ENCODE measurements at places on chromosomes 1 and 21. TPM values are rescaled to one million over a fixed set of nuclear protein-coding genes. Genes with fewer than 3 reads are reported as not detected.
A peak's percentile ranks its signal among the peaks of the same experiment; 100 is the strongest.

DNA sequence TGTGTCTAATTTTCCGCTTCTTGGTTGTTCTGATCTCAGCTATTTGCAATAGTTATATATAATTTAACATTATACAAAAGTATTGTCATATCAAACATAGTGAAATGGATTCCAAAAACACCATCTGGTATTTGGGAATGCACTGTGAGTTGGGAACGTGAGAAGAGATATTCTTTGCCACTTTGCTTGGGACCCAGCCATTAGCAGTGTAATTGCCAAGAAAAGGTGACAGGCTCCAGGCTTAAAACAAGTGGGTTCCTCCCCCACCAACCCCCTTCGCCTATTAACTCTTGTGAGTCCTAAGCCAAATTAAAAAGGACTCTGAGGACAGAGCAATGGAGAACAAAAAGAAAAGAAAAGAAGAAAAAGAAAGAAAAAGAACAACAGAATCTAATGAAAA is 186.7 kb upstream of the NFIA start:
- no peak for DNase-seq
- H3K27me3 ChIP-seq = peaks cover 26% of the 10 kb centered on the region
- no peak overlapping the region for H3K27ac ChIP-seq

DNA sequence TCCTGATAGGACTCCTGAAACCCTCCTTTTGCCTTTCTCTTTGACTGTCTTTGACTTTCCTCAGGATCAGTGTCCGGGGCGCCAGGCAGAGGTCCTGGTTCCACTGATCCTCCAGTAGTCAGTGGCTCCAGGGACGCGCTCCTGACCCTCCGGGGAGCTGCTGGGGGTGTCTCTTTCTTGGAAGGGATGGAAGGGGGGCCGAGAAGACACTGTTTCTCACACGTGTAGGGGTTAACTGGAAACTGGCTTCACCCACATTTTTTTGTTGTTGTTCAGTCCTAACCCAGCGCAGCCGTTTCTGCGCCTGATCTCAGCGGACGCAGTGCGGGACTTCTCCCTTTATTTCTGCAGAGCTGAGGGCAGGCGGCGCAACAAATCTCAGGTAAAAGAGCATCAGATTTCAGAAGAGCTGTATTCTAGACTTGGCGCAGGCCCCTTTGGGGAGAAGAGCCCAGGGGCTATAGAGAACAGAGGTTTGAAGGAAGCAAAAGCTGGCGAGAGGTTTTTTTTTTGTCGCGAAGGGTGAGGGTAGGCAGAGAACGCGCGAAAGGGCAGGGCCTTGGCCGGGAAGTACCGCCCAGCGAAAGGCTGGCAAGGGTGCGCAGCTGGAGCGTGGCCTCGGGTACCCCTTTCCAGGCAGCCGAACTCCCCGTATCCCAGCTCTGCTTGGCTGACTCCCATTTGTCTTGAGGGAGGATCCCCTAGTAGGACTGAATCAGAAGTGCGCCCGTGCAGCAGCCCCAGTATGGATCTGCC is 4.3 kb upstream of the LHX9 start:
- H3K4me3 ChIP-seq = peak overlapping the region; percentile 87
- H3K4me1 ChIP-seq = peaks cover 73% of the 10 kb centered on the region
- no peak overlapping the region for H3K27ac ChIP-seq
- DNase-seq = no peak
- H3K36me3 ChIP-seq = no peaks in the 10 kb centered on the region

The ANKRD13C gene
- 24.7 TPM for total RNA-seq

DNA sequence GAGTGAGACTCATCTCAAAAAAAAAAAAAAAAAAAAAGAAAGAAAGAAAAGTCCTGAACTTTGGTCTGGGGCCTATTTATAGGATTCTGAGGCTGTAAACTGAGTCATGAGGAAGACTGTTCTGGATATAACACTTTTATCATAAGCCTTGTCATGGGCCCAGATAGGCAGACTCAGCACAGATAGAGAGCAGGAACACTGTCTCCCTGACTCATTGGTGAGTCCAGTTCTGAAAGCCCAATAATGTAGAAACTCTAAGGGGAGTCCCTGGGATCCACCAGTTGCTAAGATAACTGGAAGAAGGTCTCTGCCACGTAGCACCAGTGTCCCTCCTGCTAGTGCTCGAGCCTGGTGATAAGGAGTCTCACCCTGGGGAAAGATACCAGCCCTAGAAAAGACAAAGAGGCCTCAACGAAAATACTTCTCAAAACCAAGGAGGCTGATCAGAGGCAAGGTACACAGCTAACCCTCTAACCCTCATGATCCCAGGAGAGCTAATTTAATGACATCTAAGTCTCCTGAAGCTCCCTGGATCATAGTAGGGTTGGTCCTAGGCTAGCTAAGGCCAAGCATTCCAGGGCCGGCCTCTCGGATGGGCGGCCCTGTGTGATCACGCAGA is 43.5 kb downstream of the LPAR3 start:
- no peak overlapping the region for H3K27ac ChIP-seq
- DNase-seq = no peak
- no peaks in the 10 kb centered on the region for H3K36me3 ChIP-seq

GRCh38 chr1:108639899-108640560 is 20.9 kb downstream of the HENMT1 start:
- no peaks in the 10 kb centered on the region for H3K27me3 ChIP-seq
- no peak overlapping the region for H3K4me3 ChIP-seq
- H3K27ac ChIP-seq = peak overlapping the region; percentile 62
- peaks cover 43% of the 10 kb centered on the region for H3K36me3 ChIP-seq
- H3K4me1 ChIP-seq = peaks cover 41% of the 10 kb centered on the region
